ENCODE measurements at places on chromosomes 7 and 10. TPM values are rescaled to one million over a fixed set of nuclear protein-coding genes. Genes with fewer than 3 reads are reported as not detected.

Gene TM9SF3
- 119 TPM for total RNA-seq

Gene GBX1
- total RNA-seq, result not detected

Gene CDK14
- total RNA-seq, result 20.8 TPM

DNA sequence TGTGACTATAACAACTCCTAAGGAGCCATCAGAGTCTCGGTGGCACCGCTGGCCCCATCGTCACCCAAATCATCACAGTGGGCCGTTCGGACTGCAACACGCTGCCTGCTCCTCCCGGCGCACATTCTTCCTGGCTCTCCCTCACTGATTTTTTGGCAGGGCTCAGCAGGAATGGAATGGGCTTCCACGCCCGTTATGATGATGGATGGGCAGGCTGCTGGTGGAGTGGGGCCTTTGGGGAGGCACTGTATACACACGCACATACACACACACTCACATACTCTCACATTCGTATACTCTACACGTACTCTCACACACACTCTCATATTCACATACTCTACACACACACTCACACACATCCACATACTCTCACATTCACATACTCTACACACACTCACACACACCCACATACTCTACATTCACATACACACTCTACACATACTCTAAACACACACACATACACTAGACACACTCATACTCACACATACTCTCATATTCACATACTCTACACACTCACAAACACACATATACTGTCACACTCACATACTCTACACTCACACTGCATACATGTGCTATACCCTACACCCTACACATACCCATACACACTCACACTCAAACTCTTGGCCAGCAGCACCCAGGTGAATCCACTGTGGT is 99.8 kb downstream of the KCNMA1 start:
- no peaks in the 10 kb centered on the region for H3K36me3 ChIP-seq
- H3K4me1 ChIP-seq, result peaks cover 17% of the 10 kb centered on the region
- no peaks in the 10 kb centered on the region for H3K27me3 ChIP-seq
- no peak overlapping the region for H3K27ac ChIP-seq
- no peak overlapping the region for H3K4me3 ChIP-seq

DNA sequence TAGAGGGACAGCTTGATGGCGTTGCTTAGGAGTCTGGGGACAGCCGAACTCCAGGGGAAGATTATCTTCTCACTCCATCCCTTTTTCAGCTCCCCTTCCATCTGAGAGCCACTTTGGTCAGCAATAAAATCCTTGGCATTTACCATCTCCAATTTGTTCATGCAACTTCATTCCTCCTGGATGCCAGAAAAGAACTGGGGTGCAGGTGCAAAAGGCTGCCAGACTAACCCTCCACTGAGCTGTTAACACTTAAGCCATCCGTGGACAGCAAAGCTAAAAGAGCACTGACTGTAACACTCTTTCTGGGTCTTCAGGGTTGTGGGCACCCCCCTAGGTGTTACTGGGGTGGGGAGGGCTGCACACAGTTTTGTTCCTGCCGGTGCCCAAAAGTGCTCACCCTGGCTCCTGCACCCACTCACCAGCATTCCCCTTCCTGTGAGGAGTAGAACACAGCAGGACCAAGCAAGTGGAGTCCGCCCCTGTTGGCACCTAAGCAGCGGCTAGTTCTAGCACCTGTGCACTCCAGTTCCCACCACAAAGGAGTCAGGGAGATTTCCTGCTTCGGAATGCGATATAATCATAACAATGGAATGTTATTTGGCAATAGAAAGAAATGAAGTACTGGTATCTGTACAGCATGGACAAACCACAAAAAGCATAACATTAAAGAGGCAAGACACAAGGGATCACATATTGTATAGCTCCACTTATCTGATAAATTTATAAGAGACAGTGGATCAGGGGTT is 95.1 kb downstream of the NPY start:
- no peaks in the 10 kb centered on the region for H3K4me1 ChIP-seq
- H3K36me3 ChIP-seq, result no peaks in the 10 kb centered on the region
- no peaks in the 10 kb centered on the region for H3K27me3 ChIP-seq
- no peak overlapping the region for H3K27ac ChIP-seq
- no peak overlapping the region for H3K4me3 ChIP-seq

GRCh38 chr10:17335065-17335464 is 107.0 kb downstream of the VIM start:
- no peak overlapping the region for H3K27ac ChIP-seq
- no peak overlapping the region for H3K4me3 ChIP-seq
- no peaks in the 10 kb centered on the region for H3K36me3 ChIP-seq
- H3K27me3 ChIP-seq, result no peaks in the 10 kb centered on the region

DNA sequence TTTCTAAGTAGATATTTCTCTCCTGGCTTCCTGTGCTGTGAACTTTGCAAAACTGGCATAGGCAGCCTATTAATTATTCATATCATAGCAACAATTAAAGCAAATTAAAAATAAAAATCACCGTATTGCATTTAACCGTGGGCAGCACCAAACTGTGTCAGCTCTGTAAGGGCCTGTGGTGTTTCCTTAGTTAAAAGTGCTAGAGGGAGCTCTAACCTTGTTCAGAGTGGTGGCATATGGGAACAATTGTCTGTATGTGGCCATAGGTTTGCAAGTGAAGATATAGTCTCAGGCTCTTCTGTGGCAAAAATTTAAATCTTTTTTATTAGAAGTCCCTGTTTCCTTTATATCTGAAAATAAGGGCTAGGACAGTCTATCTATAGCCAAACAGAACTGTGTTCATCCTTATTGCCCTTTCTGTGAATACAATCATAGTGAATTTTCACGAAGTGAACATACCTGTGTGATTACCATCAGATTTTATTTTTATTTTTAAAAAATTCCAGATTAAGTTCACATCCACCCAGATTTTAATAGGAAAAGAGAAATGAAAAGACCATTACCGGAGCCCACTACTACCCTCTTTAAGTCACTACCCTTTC is 92.6 kb downstream of the POLL start:
- DNase-seq, result no peak
- H3K4me1 ChIP-seq, result no peaks in the 10 kb centered on the region
- H3K36me3 ChIP-seq, result no peaks in the 10 kb centered on the region
- no peak overlapping the region for H3K27ac ChIP-seq

Gene FFAR4
- total RNA-seq, result not detected

DNA sequence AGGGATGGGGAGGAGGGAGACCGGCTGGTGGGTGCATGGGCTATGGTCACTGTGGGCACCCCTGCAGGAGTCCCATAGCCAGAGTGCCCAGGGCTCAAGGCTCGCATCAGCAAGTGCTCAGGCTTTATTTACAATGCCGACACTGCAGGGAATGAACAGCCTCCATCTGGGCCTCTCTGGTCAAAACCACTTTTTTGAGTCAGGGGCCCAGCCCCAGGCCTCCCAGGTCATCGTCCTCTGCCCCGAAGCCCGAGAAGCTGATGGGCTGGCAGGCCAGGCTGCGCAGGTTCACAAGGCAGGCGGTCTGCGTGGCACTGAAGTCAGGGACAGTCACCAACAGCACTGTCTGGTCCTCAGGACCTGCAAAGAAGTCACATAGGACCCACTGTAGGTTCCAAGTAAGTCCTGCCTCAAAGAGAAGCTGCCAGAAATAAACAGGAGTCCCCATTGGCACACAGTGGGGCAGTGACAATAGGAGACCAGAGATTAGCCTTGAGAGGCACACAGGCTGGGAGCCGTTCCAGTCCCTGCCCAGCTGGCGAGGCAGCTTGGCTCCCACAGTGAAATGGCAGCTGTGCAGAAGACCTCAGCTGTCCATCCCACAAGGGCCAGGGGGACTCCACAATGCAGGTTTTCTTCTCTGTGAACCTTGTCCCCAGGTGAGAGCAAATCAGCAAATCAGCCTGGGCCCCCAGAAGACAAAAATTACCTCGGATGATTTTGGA is 8.6 kb downstream of the POLD2 start:
- no peaks in the 10 kb centered on the region for H3K27me3 ChIP-seq
- no peak overlapping the region for H3K4me3 ChIP-seq
- no peak overlapping the region for H3K27ac ChIP-seq
- H3K36me3 ChIP-seq, result peaks cover 48% of the 10 kb centered on the region
- DNase-seq, result no peak

DNA sequence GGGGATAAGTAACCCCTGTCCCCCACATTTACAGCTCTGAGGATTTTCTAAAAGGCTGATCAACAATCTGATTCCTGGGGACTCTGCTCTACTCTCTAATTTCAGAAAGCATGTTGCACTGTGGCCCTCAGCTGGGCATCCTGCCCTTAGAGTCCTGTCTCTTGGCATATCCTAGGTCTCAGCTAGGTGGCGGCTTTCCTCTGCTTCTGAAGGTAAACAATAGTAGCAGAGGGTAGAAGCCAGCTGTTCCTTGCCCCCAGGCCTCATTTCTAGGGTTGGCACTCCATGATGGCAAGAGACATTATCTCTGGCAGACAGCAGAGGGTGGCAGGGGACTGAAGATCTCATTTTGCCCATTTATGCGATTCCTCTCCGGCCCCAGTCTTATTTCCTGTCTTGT is 77.0 kb downstream of the ADCYAP1R1 start:
- H3K4me1 ChIP-seq, result no peaks in the 10 kb centered on the region
- H3K27ac ChIP-seq, result no peak overlapping the region
- no peaks in the 10 kb centered on the region for H3K27me3 ChIP-seq
- H3K4me3 ChIP-seq, result no peak overlapping the region

GRCh38 chr7:11232462-11232861 is 258.8 kb downstream of the PHF14 start:
- H3K27ac ChIP-seq, result no peak overlapping the region
- H3K4me3 ChIP-seq, result no peak overlapping the region
- H3K27me3 ChIP-seq, result no peaks in the 10 kb centered on the region
- DNase-seq, result no peak

DNA sequence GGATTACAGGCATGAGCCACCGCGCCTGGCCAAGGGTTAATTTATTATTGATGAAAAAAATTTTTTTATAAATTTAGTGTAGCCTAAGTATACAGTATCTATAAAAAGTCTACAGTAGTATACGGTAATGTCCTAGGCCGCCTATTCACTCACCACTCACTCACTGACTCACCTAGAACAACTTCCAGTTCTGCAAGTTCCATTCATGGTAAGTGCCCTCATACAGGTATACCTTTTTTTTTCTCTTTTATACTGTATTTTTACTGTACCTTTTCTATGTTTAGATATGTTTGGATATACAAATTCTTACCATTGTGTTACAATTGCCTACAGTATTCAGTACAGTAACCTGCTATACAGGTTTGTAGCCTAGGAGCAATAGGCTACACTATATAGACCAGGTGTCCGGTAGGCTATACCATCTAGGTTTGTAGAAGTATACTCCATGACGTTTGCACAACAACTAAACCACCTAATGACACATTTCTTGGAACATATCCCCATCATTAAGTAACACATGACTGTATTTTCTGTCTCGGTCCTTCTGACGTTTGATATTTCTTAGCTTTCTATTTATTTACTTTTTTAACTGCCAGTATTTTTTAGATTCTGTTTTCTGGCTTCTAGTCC is 23.4 kb downstream of the IRF5 start:
- no peaks in the 10 kb centered on the region for H3K4me1 ChIP-seq
- no peak overlapping the region for H3K4me3 ChIP-seq
- no peaks in the 10 kb centered on the region for H3K27me3 ChIP-seq
- H3K27ac ChIP-seq, result no peak overlapping the region
- H3K36me3 ChIP-seq, result peaks cover 70% of the 10 kb centered on the region

DNA sequence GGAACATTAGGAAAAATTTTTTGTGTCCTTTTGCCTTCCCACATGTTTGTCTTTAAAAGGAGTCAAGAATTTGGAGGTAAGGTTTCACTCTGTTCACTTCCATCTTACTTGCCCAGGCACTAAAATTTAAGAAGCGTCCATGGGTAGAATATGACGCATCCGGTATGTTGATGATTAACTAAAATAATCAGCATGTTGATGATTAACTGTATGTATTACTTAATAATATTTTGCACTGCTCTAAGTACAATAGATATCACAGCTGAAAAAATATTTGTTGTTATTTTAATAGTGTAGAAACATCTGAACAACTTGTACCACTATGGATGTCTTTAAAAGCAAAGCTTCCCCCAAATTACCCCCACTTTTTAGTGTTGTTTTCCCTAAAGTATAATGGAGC is 11.5 kb downstream of the ANKRD22 start:
- H3K4me3 ChIP-seq, result no peak overlapping the region
- no peak for DNase-seq
- no peaks in the 10 kb centered on the region for H3K4me1 ChIP-seq
- no peak overlapping the region for H3K27ac ChIP-seq
- no peaks in the 10 kb centered on the region for H3K36me3 ChIP-seq

DNA sequence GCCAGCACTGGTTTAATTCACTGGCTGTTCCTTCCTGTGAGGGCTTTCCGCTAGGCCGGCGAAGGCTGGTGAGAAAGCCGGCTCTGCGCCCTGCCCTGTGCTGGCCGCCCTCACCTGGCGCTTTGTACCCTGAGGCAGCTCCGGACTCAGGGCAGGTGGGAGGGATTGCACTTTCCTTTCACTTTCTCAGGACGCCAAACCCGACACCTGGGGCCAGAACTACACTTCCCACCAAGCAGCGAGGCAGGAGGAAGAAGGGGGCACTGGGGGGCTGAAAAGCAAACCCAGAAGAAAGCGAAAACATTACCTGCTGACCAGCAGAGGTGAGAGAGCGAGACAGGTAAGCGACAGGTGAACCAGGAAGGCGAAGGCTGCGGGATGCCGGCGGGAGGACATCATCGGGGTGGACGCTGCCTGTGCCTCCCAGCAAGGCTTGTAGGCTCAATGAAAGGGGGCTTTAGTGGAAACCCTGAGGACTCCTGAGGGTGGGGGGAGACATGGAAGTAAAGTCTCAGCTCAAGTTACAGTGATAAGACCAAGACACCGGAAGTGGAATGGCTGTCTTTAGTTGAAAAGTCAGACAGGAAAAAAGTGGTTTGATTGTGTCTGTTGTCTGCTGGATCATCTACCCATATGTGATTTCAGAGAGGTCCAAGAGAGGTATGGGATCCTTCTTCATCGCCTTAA is at the start of gene RAB19:
Gene RAB19, plus strand, starts transcription at position 181 of the 687 bp plus-strand sequence. CDS start 3,589 bp downstream, outside the sequence.
- H3K36me3 ChIP-seq, result no peaks in the 10 kb centered on the region
- 0 out of 2 replicates have a peak, but pooled peaks cover 2% of the 10 kb centered on the region for H3K27me3 ChIP-seq
- no peak within 1 kb of the TSS for H3K4me3 ChIP-seq
- H3K27ac ChIP-seq, result no peak within 1 kb of the TSS

Gene DGKI
- 1.6 TPM for total RNA-seq

Gene IL2RA
- 4.6 TPM for total RNA-seq

DNA sequence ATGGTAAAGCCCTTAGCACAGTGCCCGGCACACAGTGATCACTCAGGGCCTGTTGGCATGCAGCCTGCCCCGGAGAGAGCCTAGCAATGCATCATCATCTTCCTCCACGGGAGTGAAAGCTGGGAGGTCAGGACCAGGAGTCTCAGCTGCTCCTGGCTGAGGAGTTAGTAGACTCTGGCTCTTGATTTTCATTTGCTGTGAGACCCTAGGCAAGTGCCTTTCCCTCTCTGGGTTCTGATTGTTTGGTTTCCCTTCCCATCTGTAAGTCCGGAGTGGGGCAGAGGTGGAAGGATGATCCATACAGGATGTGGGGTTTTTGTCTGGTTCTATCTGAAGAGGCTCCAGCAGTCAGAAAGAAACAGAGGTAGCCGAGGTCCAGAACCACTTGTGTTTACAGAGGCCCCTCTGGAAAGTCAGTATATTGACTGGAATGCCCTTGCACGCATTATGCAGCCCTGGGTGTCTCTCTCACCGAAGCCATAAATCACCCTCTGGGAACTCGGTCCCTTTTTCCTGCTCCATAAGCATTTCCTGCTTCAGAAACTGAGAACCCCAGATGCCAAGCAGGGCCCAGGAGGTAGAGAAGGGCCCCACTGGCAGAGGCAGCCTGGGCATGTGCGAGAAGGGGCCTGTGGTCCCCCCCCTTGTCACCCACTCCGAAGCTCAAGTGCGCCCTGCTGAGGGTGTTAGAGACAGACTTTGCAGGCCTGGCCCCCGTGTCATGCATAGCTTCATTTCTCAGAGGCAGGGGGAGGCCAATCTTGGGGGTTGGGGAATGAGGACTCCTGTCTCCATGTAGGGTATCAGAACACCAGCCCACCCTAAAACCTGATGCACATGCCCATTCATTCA is 8.5 kb downstream of the UNC5B start:
- H3K27me3 ChIP-seq, result peaks cover 14% of the 10 kb centered on the region
- H3K4me1 ChIP-seq, result peaks cover 19% of the 10 kb centered on the region
- DNase-seq, result no peak
- no peak overlapping the region for H3K4me3 ChIP-seq

All from SJSA1 (cell line).